ENCODE measurements at places on chromosomes 4 and X.

DNA sequence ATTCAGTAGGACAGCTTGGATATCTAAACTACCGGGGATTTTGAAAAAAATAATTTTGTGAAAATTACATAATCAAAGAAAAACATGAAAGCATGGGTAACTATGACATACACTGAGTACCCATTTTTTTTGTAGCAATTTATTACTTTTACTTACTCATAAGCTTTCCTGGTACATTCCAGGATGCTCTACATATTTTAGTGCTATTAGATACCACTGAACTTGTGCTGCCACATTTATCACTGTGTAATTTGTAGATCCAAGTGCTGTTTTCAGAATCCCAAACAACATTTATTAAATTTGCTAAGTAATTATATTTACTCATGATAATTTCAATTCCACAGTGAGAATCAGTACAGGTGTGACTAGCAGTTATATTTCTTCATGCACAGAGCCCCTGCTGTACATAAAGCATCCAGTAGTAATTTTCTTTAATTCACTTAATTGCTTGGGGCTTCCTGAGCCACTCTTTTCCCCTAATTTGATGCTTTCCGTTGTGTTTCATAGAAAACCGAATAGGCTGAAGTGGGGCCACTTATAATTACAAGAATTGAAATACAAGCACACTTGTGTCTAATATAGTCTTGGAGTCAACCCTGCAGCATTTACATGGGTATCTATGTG lies 2254.4 kb downstream of the ARAP2 start:
- DNase-seq, result no peak

GRCh38 chr4:24927049-24927448 lies 14.2 kb upstream of the CCDC149 start:
- DNase-seq, result no peak

- DNase-seq, result no peak
Measured at GRCh38 chr4:8653326-8654000, 60.9 kb downstream of the CPZ start.

GRCh38 chr4:123943976-123944375 lies 547.4 kb downstream of the SPRY1 start:
- no peak for DNase-seq

DNA sequence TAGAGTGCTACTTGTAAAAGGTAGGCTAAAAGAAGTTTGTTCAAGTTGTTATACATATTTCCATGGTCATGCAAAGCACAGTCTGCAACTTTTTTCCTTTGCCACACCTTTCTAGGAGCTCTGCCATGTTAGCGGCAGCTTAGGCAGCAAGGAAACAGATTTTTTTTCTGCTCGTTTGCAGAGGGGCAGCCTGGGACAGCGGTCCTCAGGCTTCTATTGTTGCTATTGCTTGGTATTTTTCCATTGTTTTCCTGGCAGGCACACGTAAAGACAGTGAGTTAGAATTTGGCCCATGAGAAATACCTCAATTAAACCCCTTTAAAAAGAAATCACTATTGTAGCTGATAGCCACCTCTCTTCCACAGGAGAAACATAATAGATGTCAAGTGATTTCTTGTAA lies 391.4 kb downstream of the SH2D1A start:
- no peak for DNase-seq

DNA sequence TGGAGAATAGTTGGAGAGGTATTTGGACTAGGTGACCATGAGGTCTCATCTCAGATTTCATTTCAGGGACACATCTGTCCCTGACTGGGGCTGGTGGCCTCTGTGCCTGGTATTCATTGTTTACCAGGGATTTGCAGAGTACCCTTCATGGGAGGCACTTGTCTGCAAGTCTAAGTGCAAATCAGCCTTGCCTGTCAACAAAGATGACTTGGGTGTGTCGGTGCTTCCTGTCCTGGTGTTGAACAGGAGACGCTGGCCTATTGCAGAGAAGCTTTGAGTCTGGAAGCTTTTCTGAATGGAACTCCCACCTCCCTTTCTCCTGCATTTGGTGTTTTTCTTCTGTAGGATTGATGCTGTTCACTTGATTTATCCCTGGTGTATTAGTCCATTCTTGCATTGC lies 104.1 kb downstream of the TNIP2 start:
- DNase-seq, result no peak

DNA sequence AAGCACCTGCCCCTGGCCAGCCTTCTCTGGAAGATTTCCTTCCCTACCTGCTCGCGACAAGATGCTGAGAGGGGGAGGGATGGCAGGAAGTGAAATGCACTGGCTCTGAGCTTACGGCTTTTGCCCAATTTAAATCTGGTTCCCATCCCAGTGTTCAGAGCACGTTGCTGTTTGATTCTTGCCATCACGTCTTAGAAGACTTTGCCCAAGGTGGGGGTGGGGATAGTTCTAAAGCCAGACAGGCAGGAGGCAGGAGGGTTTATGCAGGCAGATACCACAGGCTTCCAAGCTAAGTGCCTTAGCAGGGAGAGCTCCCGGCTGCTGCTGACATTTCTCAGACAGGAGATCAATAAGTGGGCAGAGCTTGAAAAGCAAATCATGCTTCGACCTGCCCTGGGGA lies 393.9 kb downstream of the MID1IP1 start:
- no peak for DNase-seq

DNA sequence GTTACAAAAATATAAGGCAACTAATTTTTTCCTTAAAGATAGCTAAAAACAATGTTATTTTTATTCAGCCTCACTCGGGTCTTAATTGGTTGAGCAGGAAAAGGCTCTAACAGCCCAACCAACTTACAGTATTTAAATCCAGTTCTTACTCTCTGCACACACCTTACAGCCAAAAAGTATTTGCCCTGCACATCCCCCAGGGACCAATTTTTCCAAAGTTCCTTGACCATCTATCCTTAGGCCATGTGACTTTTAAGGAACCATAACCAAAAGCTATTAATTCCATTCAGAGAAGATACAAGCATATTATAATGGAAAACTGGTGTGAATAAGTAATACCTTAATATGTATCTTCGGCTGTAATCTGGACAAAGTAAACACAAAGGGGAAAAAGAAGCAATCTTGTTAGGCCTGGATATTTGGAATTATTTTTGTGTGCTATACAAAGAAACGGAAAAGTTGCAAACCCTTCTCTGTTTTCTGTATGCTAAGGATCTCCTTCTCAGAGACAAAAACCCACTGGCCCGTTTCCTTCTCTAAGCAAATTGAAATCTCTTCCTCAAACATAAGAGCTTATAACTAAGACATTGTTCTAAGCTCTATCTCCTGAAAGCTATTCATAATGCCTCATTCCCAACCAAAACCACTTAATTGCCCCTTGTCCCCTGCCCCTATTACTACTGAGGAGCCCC lies 1.0 kb upstream of the THAP9 start:
- DNase-seq, result no peak

- DNase-seq, result no peak
Measured at GRCh38 chrX:107733686-107734085, 41.9 kb downstream of the TSC22D3 start.
